Activated CD4-positive, alpha-beta T cell treated with anti-CD3 and anti-CD28 coated beads, Interleukin-2, amount 10 ng/mL, durations not matched to agents 7 days and 5 days (primary cell): ENCODE measurements at places on chromosomes 2 and 18. TPM values are rescaled to one million over a fixed set of nuclear protein-coding genes. Genes with fewer than 3 reads are reported as not detected.

- no peak for DNase-seq
These were observed 1.4 kb upstream of the SLC20A1 start for GRCh38 chr2:112644155-112644932.

GRCh38 chr18:42048158-42048557, 93.1 kb downstream of the PIK3C3 start:
- DNase-seq, result no peak

POMC gene
- 4.1 TPM for total RNA-seq

- no peak for DNase-seq
These were observed 276.6 kb downstream of the MREG start for GRCh38 chr2:215736653-215737290.

GRCh38 chr2:15890124-15890754, 50.1 kb upstream of the MYCN start:
- DNase-seq, result no peak
